ENCODE measurements at places on chromosomes 4 and X.
A peak's percentile ranks its signal among the peaks of the same experiment; 100 is the strongest.

DNA sequence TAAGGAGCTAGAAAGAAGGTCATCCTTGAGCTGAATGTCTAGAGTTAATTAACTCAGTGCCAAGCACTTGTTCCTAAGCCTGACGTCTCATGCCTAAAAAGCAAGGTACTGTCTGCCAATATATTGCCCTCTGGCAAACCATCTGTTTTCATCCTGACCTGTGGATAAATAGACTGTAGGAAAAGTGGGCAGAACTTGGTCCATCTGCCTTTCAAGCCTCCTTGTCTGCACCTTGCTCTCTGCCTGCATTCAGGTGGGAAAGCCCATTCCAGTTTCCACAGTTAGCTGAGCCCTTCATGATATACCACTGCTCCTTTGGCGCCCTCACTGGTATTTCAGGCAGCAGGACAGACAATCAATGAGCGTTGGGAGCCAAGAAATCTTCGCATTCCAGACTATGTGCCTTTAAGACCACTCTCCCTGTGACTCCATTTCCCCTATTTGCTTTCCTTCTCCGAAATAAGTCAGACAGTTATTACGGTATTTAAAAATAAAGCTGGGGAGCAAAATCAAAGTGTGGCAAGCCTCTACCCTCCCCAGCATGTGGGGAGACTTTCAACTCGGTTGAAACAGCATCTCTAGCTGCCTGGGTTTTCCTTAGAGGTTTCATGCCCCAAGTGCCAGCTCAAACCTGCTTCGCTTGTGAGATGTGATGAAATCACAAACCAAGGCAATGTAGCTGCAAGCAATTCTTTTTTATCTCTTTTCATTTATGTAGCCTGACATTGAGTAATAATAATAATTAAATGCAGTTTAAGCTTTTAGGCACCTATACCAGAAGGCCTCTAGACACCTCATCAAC is 2.5 kb upstream of the CCDC149 start:
- peak; percentile 40 for DNase-seq

DNA sequence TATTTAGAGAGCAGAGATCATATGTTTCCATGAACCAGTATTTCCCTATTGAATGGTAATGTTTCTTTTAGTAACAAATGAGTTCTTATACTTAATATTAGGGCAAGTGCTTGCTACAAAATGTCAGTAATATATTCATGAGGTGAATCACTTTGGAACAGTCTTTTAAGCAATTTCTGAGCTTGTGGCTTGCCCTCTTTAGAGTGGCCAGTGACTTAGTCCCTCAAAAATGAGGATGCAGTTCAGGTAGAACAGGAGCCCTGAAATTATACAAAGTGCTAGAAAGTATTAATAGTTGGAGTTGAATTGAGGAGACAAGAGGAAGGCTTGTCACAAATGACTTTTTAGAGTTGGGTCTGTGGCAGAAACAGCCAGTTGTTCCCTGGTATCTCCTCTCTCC is 53.4 kb upstream of the PITX2 start:
- no peak for DNase-seq

DNA sequence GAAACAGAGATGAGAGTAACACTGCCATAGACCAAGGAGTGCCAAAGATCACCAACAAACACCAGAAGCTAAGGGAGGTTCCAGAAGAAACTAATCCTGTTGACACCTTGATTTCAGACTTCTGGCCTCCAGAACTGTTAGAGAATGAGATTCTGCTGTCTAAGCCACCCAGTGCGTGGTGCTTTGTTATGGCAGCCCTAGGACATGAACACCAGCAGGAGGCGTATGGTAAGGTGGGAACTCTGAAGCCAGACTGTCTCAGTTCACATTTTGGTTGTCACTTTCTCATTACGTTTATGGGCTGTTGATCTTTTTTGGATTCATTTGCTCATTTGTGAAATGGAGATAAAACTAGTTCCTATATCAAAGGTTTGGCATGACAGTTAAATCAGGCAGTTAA is 142.9 kb downstream of the DCHS2 start:
- no peak for DNase-seq

GRCh38 chr4:87073199-87074120 is 138.6 kb downstream of the AFF1 start:
- no peak for DNase-seq

DNA sequence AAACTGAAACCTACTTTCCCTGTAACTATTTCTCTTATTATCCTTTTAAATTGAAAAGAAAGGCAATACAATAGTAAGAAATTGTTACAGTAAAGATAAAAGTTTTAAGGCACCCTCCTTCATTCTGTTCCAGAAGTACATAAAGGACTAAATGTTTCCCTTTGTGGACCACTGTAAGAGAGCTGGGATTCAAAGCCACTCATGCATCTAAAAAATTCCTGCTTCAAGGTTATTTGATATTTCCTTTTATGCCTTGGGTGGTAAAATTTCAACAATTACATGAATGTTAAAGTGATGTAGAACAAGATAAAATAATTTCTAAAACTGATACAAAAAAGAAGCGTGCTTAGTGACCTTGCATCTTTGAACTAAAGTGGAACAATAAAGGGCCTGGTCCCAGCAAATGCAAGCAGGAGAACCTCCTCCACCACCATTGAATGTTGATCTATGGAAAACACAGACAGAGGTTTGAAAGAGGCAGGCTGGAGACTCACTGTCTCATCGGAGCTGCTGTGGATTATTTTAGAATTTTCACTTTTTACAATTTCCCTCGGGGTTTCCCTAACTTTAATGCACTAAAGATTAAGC is 42.3 kb upstream of the PRSS12 start:
- no peak for DNase-seq

DNA sequence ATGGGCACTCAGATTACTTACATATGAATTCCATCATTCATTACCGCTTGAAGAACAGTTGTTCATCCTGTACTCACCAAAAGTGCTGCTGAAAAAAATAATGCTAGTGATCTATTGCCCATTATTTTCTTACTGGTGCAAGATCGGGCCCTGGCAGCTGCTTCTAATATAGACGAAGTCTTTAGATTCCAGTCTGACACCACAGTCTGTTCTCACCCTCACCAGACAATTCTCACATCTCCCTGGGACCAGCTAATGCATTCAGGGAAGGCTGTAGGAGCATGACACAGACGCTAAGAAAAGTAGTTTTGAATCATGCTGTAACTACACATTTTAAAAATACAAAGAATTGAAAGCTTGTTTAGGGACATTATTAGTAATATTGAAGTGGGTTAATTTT is 13.8 kb downstream of the GEMIN8 start:
- DNase-seq = no peak

DNA sequence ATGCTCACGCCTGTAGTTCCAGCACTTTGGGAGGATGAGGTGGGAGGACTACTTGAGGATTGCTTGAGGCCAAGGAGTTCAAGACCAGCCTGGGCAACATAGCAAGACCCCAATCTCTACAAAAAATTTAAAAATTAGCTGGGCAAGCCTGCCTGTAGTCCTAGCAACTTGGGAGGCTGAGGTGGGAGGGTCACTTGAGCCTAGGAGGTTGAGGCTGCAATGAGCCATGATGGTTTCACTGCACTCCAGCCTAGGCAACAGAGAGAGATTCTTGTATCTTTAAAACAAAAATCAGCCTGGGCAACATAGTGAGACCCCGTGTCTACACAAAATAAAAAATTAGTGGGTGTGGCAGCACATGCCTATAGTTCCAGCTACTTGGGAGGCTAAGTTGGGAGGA is 1.9 kb downstream of the ZNF41 start:
- DNase-seq = no peak

- no peak for DNase-seq
These were observed 14.1 kb downstream of the NAT8L start for GRCh38 chr4:2072971-2073807.

All from kidney glomerular epithelial cell (primary cell).